Spinal cord (tissue), 10 donors: ENCODE measurements at places on chromosomes 6 and 20.
A peak's percentile ranks its signal among the peaks of the same experiment; 100 is the strongest.

- DNase-seq, result no peak
Observed at GRCh38 chr6:1542335-1542734, 67.4 kb upstream of the FOXC1 start.

GRCh38 chr6:169253337-169254238, at the start of gene THBS2:
THBS2 (minus strand) TSS chr6:169253846; CDS start chr6:169250784, 3,062 bp downstream.
- peak; percentile 86 for DNase-seq

DNA sequence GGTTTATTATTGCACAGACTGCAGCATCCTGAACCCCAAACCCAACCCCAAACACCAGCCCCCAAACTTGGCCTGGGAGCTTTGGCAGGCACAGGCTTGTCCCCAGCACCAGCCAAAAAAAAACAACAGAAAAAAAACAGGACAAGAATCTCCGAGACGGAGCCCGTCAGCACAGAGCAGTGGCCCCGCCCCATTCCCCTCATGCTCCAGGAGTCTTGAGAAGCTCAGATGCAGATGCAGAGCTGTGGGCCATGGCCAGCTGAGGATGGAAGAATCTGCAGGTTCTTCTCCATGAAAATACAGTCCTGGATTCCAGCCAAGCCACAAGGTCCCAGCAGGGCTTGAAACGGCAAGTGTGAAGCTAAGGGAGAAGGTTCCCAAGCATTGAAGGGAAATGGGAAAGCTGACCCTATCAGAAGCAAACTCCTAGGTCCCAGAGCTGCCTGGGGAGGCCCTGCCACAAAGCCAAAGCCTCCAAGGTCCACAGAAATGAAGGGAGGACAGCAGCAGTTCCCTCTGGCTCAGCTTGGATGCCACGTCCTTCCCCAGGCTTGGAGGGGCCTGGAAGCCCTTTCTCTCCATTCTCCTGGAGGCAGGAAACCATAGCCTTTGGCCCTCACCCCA, 75.2 kb downstream of the JPH2 start:
- DNase-seq, result no peak

DNA sequence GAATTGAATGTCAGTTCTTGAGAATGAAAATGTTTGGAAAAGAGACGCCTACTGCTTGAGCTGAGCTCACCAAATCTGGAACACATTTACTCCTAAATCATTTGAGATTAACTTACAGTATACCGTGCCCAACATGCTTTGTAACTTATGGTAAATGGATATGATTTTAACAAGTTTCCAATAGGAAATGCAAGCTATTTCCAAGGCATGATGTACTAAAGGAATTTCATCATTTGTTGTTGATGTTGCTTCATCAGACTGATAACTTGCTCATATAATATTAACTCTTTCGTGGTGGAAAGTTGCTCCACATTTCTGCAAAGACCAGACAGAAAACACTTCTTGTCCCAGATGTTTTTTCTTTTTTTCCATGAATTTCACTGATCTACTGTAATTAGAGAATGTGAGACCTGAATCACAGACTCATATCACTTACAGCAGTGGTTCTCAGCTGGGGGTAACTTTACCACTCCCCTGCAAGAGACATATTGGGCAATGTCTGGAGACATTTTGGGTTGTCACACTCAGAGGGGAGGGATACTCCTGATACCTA, 116.6 kb upstream of the TRAF3IP2 start:
- no peak for DNase-seq

DNA sequence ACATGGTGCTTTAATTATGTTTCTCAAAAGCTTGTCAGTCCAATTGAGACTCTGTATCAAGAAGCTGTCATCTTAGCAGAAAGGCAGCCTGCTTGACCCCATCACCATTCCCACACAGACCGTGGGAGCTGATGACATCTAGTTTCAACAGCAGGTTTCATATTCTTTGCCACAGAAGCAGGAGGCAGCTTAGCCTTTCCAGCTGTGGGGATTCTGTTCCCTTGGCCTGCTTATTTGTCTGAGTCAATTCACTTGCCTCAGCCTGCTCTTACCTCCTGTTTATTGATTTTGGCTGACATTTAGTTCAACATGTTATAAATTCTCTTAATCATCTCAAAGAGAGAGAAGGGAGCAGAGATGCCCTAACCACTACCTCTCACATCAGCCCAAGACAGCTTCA, 527.7 kb downstream of the ADGRB3 start:
- no peak for DNase-seq

- DNase-seq, result no peak
Observed at GRCh38 chr20:9286501-9287461, 217.9 kb downstream of the PLCB4 start.

DNA sequence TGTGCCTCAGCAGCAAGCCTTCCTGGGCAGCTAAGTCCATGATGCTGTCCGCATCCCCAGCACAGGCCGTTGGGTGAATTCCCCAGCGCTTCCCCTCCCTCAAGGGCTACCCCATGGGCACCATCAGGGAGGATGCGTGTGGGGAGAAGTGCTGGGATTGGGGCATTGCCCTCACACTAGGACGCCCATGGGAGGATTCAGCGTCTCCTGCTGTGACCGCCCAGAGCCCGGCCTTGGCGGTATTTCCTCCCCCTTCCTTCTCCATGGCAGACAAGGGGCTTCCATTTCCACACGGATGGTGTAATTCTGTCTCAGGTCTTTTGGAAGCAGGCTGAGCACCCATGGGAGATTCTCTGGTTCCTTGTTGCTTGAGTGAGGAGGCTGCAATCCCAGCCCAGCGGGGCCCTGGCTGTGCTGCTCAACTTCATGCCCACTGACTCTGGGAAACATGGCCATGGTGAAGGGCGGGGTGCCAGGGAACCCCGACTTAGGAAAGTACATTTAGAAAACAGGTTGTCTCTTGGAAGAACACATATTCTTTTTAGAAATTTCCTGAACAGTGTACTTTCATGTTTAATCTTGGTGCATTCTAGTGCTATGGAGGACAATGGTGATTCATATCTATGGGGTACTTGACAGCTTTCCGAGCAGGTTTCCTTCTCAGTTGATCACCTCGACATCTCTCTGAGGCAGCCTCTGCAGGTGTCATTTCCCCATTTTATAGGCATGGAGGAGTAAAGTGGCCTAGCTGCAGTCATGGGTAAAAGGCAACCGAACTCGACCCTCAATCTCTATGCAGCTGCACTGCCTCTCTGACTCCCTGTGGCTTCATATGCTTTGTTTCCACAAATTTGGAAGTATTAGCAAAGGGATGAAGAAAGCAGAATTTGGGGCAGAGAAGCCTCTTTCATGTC, 178.2 kb upstream of the CST7 start:
- no peak for DNase-seq

DNA sequence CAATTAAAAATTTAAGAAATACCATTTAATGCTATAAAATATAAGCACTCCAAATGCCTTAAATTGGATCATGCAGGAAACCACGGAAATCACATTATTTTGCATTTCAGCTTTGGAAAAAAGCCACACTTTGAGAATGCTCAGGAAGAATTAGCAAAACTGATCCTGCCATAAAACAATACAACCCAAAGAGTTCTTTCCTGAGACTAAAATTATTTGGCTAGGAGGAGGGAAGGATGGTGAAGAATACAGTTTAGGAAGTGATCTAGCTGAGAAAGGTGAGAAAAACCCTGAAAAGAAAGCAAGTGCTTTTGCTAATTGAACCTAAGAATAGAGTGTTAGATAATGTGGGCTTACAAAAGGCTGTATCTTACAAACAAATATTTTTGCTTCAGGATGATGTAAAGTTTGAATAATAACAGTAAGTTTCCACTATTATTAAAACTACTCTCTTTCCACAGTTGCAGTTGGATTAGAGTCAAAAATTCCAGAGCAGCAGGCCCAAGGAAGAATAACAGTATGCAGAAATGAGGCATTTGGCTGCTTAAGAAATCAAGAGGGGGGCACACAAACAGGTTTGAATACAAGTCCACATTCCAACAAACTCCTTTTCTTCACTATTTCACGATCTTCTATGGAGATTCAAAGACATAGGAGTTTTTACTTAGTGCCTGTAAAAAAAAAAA, 565.4 kb downstream of the RFPL4B start:
- DNase-seq, result no peak

- no peak for DNase-seq
Observed at GRCh38 chr6:140960566-140960965, 1172.2 kb upstream of the GJE1 start.

DNA sequence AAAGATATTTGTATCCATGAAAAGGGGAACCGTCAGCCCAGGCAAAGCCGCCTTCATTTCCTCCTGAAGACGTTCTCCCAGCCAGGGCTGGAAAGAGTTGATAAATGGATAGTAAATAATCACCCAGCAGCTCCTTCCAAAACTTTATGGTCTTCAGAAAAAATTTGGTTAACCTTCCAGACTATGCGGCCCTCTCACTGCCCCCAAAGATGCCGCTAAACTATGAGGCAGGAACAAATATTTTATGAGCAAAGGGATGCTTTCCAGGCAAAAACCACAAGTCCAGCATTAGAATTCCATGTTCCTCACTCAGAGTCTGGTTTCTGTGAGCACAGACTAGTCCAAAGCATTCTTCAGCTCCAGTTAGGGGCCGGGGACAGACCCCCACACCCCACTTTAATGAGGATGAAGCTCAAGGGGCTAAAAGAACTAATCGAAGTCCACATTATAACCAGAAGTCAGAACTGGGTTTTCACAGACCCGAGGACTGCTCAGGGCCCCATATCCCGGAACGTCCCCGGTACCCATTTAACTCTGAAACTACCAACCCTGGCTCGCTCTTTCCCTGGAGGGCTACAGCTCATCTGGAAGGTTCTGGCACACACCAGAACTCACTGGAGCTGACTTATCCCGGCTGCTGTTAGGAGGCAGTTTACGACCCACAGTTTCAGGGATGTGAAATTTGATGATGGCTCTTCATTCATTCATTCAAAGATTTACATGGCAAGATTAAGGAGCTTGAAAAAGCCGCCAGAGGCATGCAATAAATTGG, 29.4 kb downstream of the BMP7 start:
- DNase-seq, result no peak

GRCh38 chr6:126927841-126928240, 190.6 kb upstream of the RSPO3 start:
- no peak for DNase-seq

DNA sequence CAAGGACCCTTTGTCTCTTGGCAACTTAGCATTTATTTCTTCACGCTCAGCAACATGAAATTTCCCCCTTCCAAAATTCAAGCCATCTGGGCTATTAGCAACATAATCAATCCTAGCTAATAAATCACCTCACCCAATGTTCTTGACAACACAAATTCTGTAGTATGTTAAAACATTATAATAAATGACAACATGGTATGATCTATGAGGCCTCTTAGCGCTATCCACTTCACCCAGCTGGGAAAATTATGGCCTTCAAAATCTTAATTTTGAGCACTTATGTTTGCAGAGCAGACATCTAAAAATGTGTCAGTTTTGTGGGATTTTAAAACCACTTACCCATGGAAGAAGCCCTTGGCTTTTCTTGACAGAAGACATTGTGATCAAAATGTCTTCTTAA, 181.9 kb downstream of the HDGFL1 start:
- no peak for DNase-seq

DNA sequence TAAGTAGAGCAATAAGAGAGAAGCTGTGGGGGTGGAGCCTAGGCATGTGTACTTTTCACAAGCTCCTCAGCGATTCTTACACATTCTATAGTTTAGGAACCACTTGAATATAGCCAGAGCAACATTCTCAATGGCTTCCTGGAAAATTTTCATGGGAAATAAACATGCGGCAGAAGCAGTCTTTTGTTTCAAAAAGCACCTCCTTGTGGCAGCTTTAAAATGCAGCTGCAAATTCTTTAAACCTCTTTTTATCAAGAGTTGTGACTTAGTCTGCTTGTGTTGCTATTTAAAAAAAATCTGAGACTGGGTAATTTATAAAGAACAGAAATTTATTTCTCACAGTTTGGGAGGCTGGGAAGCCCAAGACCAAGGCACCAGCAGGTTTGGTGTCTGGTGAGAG, 23.8 kb downstream of the NKX2-2 start:
- no peak for DNase-seq

GRCh38 chr6:41638935-41639808, 904 bp downstream of the MDFI start:
- no peak for DNase-seq

- DNase-seq, result peak; percentile 63
Observed at GRCh38 chr6:2353412-2354137, 108.2 kb upstream of the GMDS start.

- peak; percentile 62 for DNase-seq
Observed at GRCh38 chr6:20769631-20770030, 235.4 kb downstream of the CDKAL1 start.

DNA sequence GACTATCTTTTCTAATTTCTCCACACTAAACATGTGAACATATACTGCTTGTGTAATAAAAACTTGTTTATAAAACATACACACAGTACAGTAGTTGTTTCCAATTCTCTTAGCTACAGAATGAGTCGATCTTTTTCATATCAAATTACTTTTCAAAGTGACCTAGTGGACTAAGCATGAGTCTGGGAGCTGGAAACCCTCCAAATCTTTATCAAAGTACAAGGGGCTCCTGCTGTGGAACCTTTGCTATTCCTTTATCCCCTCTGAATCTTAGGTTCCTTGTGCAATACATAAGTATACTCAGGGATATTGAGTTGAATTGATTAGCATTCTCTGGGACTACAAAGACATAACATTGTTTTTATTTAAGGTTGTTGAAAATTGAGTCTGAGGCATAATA, 48.7 kb upstream of the TAB2 start:
- DNase-seq, result no peak

- DNase-seq, result peak; percentile 63
Observed at GRCh38 chr6:5457983-5458683, 196.8 kb downstream of the FARS2 start.

DNA sequence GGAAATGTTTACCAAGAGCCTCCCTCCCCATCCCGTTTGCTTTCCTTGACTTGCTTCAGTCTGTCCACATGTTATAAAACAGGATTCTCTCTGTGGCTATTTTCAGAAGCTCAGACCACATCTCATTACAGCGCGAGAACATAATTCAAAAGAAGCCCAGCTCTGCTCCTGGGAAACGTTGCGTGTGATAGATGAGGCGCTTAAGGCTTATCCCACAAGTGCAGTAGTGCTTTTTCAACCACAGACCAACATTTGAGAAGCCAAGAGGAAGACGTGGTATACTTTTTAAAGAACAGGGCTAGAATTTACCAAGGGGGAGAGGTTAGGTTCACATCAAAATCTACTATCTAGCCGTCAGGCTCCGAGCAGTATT, 239.5 kb downstream of the SLC24A3 start:
- no peak for DNase-seq

DNA sequence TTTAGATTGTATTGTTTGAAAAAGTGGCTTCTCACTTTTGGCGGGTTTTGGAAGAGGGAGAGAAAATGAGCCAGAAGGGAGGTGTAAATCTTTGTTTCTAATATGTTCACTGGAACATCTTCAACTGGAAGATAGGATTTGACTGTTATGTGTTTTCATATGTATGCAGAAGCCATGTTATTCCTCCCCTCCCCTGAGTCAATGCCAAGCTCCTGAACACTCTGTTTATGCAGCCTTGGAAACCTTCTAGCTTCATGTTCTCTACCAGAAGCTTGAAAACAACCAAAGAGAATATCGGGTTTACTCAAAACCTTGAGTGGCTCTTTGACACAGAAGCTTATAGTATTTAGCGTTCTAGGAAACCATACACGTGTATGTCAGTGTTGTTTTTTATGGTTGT, 279.1 kb downstream of the PRL start:
- no peak for DNase-seq
